Thoracic aorta (tissue), 2 donors: ENCODE measurements at places on chromosomes 5 and 9.

DNA sequence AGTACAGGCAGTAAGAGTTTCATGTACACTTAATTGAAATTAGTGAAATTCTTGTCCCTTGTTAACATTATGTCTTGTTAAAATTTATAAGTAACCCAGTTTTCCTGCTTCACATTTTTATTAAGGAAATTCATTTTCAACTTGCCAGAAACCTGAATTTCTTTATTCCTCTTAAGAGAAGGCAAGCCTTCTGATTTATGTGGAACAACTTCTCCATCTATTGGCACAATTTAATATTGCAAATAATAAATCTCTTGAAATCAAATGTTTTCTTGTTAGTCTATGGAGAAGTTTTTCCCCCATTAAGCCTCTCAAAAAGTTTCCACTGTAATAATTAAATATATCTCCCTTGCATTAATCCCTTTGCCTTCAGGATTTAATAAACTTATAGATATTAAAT lies 33.8 kb upstream of the ACO1 start:
- DNase-seq = no peak

GRCh38 chr5:81786991-81787390 lies 36.1 kb upstream of the SSBP2 start:
- DNase-seq = no peak

DNA sequence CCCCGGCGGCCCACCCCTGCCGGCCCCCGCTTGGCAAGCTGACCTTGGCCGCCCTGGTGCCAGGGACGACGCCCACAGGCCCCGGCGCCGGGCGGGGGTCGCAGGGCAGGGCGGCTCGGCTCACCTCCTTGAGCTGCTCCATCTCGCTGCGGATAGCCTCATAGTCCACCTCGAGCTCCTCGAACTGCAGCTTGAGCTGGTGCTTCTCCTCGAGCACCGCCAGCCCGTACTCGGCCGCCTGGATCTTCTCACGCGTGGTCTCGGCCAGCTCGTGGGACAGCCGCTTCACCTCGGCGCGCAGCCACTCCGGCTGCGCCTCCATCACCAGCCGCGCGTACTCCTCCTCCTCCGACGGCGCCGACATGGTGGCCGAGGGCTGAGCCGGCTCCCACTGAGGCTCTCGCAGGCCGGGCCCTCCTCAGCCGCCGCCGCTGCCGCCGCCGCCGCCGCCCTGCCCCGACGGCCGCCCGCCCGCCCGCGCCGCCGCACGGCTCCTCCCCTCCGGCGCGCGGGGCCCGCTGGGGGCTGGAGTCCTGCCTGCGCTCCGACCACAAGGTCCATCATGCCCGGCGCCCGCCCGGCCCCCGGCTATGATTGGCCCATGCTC lies at the start of gene BICD2:
Gene BICD2, minus strand, starts transcription at position 453 of the 607 bp plus-strand sequence. Its CDS starts 89 bp downstream, at position 364.
- DNase-seq = no peak

GRCh38 chr5:3509290-3509689 lies 86.3 kb upstream of the IRX1 start:
- DNase-seq = no peak

DNA sequence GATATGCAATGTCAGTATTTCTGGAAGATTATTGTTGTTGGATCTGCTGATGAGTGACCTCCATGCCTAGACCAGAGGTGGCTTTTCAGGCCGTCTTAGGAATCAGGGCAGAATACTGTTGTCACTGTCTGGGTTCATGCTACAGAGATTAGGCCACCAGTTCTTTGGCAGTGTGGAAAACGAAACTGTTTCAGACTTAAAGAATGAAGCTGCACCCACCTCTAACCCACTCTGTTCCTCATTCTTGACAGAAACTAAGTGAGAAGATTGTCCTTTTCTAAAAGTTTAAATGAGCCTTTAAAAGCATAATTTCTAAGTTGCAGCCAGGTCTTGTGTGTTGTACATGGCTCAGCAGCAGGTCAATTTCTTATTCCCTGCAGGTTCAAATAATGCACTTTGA lies 444.3 kb downstream of the ENC1 start:
- DNase-seq = no peak

DNA sequence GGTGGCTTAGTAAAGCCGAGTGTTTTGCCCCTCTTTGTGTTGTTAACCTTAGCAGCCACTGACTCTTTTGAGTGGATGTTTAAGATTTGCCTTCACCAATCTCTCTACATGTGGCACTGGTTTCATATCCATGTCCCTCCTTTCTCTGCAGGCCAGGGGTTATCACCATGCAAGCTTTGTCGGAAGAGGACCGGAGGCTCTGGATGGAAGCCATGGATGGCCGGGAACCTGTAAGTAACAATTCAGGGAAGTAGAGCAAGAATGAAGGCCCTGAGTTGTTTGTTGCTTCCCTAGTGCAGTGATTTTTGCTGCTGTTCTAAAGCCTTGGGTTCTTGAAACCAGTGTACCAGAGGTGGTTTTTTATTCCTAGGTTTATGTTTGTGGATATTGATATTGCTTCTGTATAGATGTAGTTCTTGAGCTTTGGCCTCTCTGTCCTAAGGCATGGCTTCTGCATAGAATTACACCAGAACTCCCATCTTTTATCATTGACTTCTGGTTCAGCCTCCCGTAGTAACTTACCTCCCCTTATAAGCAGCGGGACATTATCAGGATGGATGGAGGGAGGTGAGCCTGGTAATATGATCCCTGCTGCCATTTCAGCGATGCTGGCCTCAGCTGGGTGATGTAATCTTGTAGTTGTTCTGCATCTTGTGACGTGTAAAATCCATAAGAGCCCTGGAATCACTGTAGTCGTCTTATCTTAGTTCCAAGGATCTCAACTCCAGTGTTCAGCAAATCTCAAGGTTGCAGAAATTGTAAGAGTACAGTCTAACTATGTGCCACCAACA lies 161.9 kb downstream of the ARHGAP26 start:
- no peak for DNase-seq

GRCh38 chr5:17411436-17412402 lies 86.3 kb upstream of the TAF11L2 start:
- DNase-seq = no peak

- DNase-seq = no peak
Observed at GRCh38 chr9:78918976-78919375, 622.1 kb downstream of the PSAT1 start.

- DNase-seq = no peak
Observed at GRCh38 chr5:116566251-116566650, 8.4 kb downstream of the SEMA6A start.

- no peak for DNase-seq
Observed at GRCh38 chr9:93263334-93264229, 79.6 kb downstream of the WNK2 start.

GRCh38 chr9:76643399-76644117 lies 120.7 kb upstream of the PCA3 start:
- no peak for DNase-seq

GRCh38 chr5:122723606-122724352 lies 51.1 kb upstream of the SNX2 start:
- DNase-seq = no peak

- no peak for DNase-seq
Observed at GRCh38 chr5:81402192-81402930, 8.4 kb upstream of the ACOT12 start.

GRCh38 chr5:159430361-159431012 lies 100.2 kb upstream of the IL12B start:
- DNase-seq = no peak

- no peak for DNase-seq
Observed at GRCh38 chr5:95822542-95823181, at the start of gene GLRX. GLRX (minus strand) TSS chr5:95822726; CDS start chr5:95822662, 64 bp downstream.

DNA sequence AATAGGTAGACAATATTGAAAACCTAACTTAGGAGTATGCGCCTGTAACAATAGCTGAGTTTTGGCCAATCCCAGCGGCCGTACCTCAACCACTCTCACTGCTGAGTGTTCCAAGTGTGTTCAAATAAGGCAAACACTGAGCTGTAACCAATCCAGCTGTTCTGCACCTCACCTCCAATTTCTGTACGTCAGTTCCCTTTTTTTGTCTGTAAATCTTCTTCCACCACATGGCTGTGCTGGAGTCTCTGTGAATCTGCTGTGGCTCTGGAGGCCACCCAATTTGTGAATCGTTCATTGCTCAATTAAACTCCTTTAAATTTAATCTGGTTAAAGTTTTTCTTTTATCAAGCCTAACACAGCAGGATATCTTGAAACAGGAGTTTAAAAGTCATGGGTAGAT lies 116.3 kb downstream of the SLC28A3 start:
- no peak for DNase-seq

GRCh38 chr9:20805766-20806165 lies 121.7 kb downstream of the FOCAD start:
- DNase-seq = no peak

DNA sequence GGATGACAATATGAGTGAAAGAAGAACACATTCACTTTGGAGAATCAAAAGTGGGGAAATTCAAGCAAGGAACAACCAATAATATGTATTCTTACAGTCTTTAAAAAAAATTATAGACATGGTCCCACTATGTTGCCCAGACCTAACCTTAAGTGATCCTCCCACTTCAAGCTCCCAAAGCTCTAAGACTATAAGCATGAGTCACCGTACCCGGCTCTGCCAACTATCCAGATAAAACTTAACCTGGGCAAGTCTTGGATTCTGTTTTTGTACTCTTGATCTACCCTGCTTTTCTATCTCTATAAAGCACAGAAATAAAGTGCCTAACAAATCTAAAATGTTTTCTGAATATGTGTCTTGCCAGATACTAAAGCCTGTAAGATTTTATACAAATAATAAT lies 30.9 kb downstream of the CEMIP2 start:
- DNase-seq = no peak

DNA sequence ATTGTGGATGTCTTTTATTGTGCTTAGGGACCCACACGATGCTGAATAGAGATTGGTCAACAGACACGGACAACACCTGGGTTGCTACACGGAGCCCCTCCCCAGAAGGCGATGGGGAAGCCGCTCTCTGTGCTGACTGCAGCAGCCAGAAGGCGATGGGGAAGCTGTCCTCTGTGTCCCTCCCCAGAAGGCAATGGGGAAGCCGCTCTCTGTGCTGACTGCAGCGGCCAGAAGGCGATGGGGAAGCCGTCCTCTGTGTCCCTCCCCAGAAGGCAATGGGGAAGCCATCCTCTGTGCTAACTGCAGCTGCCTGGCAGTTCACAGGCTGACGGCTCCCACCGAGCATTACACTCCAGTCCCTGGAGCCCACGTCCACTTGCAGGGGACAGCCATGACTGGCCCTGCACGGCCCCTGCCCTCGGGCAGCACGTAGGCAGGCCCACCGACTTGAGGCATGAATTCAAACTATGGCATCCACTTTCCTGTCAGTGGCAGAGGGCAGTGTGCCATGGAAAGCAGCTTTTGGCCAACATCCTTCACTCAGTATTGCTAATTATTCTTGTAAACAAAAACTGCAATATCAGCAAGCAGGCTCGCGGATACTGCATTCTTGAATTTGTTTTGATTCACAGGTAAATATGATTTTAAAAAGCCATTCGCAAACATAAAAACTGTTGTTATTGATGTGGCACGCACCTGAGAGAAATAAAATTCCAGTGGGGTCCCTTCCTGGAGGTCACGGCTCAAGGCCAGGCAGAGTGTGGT lies 48.1 kb upstream of the CLPTM1L start:
- DNase-seq = no peak

- no peak for DNase-seq
Observed at GRCh38 chr9:129930743-129931142, 95.5 kb downstream of the USP20 start.

GRCh38 chr9:85510830-85511504 lies 230.8 kb downstream of the AGTPBP1 start:
- DNase-seq = no peak

DNA sequence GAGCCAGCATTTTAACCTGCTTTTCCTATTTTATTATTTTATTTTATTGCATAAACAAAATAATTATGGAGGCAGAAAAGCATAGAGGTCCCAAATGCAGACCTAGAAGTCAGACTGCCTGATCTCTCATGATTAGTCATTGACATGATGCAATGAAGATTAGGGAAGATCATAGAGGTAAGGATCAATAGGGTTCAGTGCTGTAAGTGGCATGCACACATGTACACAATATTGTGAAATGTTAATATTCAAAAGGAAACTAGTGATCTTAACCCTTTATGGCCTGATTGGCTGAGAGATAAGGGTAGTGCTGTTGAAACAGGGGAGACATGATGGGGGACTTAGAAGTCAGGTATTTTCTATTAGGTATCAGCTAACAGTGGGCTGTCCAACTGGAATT lies 1.1 kb upstream of the FRRS1L start:
- DNase-seq = no peak
